Neuronal stem cell (in vitro differentiated cells): ENCODE measurements at places on chromosomes 2 and 18.

DNA sequence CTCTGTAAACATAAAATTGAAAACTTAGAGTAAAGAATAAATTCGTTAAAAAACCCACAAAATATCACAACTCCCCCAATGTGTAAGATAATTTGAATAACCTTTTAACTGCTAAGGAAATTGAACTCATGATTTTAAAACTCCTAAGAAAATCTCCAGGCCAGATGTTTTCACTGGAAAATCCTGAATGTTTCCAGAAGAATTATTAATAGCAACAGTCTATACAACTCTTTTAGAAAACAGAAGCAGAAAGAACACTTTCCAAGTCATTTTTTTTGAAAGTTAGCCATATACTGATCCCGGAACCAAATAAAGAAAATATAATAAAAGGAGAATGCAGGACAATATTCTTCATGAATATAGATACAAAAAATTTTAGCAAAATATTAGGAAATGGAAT lies 165.6 kb downstream of the ACOXL start:
- DNase-seq = no peak

GRCh38 chr2:72797740-72798139 lies 28.1 kb downstream of the EXOC6B start:
- no peak for DNase-seq

GRCh38 chr18:24964216-24964615 lies 387.8 kb downstream of the ZNF521 start:
- no peak for DNase-seq

DNA sequence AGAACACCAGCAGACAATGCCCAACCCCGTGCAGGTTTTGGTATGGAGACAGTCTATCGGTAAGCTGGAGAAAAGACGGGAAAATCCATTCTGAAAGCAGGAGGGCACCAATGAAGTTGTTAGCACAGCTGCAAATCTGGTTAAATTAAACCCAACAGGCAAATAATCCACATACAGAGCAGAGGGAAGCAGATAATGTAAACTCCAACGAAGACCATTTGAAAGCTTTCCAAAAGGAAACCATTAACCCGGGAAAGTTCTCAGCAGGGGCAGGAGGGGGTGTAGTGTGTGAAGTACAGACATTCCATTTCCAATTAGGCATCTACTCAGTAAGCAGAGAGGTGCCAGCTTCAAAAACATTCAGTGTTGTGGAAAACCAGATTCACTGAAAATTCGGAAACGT lies 10.3 kb downstream of the EDAR start:
- DNase-seq = no peak

DNA sequence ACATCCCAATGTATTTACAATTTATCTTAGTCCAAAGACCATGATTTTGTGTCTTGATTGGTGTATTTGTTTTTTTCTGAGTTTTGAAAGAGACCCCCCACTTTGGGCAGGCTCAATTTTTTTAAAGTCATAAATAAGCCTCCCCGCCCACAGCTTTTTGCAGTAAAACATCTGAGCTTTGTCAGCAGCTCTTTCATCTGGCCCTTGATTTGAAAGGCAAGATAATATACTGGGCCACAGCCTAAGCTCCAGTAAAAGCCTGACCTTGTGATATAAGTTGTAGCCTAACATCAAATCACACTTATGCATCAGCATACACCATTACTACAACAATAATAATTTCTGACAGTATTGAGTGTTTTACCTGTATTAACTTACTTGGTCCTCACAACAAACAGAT lies 51.3 kb upstream of the SERTAD2 start:
- no peak for DNase-seq

- no peak for DNase-seq
These were observed 278.4 kb downstream of the AGPS start for GRCh38 chr2:177670791-177671535.

DNA sequence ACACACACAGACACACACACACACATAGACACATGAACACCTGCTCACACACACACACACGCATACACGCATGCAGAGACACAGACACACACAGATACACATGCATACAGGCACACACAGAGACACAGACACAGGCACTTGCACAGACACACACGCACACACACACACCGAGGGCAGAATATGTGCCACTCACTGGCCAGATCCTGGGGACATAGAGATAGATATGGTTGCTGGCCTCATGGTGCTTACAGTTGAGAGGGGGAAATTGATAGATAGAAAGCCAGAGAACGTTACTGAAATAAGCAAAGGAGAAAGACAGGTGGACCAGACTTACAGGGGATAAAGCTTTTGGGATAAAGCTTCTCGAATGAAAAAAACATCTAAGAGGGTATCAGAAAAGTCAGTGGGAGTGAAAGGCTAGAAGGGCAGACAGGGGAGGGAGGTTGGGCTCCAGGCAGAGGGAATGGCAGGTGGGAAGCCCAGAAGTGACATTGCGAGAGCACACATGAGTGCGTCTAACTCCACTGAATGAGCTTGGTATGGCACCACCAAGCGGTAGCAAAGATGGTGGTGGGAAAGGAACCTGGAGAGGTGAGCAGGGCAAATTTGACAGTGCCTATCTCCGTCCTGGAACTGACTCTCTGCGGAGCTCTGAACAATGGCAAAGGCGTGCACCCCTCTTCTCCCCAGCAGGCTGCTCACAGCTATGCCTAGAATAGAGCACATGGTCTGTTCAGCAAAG lies 390.1 kb upstream of the TRIB2 start:
- DNase-seq = no peak

DNA sequence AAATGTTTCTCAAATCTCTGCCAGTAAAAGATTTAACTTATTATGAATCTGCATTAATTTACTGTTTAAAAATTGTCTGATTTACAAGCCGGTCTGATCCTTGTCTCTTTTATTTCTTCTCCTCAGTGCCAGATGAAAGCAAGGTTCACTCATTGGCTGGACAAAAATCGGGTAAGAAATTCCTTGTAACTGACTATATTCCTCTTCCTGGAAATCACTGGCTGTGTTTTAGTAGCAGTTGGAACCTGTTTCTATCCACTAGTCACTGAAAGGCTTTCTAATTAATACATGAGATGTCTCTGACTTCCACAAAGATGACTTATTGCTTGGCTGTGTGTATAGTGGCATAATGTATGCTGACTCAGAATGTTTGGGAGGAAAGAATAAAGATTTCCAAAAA lies 436.6 kb upstream of the NRP2 start:
- no peak for DNase-seq

- DNase-seq = no peak
These were observed 275.8 kb downstream of the FIGN start for GRCh38 chr2:163459986-163460385.

DNA sequence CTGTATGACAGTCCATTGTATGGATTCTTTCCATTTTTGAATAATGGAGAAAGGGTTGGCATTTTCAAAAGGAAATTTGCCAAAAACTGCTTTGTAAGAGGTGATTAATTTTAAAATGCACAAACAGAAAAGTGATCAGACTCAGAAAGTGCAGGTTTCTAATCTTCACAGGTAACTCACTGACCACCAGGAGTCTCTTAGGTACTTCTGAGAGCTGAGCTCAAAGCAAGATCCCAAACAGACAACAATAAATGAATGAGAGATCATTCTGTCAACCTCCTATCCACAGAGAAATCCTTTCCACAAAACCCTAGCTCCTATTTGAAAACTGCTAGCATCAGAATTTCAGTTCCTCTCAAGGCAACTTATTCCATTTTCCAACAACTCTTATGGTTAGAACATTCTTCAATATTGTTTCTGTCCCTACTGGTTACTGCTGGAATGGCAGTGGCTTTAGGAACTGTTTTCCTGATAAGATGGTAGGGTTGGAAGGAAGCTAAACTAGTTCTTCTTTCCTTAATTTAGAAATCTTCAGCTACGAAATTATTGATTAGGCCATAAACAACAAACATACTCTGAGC lies 20.6 kb upstream of the HAAO start:
- DNase-seq = no peak

- DNase-seq = no peak
These were observed 38.8 kb downstream of the GCG start for GRCh38 chr2:162113088-162113775.

DNA sequence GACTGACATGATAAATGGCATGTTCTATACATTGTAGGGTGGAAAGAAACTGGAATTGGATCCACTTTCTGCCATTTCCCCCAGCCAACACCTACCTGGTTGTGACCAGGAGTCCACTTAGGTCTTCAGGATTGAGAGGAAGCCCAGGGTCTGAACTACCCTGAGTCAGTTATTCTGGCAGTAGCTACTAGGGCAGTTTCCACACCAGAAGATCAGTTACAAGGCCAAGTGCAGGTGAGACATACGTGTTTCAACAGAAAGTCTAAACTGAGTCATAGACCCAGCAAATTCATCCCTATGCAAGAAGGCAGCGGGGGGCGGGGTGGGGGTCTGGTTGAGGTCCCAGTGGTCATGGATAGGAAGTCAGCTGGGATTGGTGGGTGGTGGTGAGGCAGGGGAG lies 21.9 kb downstream of the ANTXR1 start:
- DNase-seq = no peak

DNA sequence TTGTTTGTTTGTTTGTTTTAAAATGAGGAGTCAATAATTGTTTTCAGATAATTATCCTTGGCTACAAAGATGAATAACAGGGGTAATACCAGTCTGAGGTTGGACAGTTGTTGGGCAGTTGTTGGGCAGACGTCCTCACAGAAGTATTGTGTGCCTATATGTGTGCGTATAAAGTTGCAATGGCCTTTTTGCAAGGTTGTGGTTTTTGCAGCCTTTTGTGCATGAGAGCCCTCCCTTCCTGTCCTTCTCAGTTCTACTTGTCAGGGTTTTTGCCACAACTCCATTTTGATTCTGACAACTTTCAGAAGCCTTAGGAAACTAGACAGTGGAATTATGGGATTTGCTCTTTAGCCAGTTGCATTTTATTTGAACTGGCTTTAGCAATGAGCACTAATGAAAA lies 6.0 kb upstream of the STK39 start:
- no peak for DNase-seq

DNA sequence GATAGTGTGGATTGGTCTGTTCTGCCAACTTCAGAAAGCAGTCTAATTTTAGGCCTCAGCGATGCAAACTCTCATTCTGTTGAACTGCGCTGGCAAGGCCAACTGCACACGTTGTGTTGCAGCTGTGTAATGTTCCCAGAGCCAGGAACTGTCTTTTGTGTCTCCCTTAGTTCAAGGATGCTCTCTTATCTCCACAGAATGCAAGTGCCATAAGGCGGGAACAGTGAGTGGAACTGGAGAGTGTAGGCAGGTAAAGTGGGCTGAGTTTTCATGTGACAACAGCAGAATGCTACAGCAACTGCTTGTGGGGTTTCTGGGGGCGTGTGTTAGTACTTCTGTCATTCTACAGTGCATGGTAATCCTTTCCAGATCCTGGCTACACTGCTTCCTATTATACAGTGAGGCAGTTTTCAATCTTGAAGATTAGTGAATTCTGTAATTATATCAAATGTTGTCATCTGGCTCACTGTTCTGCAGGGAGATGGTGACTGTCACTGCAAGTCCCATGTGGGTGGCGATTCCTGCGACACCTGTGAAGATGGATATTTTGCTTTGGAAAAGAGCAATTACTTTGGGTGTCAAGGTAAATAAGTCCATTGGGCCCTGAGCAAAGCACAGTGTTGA lies 125.8 kb downstream of the LAMA3 start:
- DNase-seq = no peak

DNA sequence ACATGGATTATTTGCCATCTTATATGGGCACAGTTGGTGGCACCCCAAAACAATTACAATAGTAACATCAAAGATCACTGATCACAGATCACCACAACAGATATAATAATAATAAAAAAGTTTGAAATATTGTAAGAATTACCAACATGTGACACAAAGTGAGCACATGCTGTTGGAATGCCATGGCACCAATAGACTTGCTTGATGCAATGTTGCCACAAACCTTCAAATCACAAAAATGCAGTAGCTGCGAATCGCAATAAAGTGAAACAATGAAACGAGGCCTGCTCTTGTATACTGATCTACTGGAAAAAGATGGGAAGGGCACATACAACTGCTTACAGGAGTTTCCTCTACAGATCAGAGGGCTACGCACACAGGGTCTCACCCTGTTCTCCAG lies 32.2 kb upstream of the AMMECR1L start:
- DNase-seq = no peak
